Thoracic aorta (tissue), 2 donors: ENCODE measurements at places on chromosomes 3 and 15. TPM values are rescaled to one million over a fixed set of nuclear protein-coding genes. Genes with fewer than 3 reads are reported as not detected.

DNA sequence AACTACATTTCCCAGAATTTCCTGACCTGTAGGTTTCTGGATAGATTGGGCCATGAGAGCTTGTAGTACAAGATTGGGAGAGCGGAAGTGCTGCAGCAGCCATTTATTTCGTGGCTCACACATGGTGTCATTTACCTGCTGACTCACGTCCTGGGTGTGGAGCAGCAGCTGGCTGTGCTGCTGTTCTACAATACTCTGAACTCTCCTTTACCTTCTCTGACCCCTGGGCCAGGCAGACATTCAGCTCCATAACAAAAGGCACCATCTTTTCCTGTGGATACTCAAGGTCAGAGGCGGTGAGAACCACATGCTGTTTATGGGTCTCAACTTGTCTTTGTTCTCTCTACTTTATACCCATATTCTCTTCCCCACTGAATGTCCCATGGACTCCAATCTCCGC, 490.2 kb downstream of the IGSF11 start:
- no peak for DNase-seq

- no peak for DNase-seq
Measured at GRCh38 chr15:64379216-64379960, 1.9 kb downstream of the PCLAF start.

DNA sequence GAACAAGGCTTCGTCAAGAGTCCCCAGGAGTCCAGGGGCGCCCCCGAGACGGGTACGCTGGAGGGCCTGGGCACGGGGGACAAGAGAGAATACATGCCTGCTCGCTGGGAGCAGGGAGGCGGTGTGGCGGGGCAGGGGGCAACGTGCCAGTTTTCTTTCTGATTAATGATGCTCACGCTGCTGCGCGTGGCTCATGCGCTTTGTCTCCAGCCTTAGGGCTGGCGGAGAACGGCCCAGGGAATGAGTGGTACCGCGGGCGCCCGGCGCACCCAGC, 408 bp upstream of the ARPP21 start:
- DNase-seq, result no peak

DNA sequence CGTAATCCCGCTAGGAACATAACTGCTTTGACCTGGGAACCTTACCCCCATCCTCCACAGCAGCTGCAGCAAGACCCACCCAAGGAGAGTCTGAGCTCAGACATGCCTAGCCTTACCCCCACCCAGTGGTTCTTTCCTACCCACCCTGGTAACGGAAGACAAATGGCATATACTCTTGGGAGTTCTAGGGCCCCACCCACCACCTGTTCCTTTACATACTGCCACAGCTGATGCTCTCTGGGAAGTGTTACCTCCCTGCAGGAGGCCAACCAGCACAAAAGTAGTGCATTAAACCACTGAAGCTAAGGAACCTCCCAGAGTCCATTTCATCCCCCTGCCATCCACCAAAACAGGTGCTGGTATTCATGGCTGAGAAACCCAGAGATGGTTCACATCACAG, 50.6 kb upstream of the AZI2 start:
- DNase-seq, result no peak

- no peak for DNase-seq
Measured at GRCh38 chr15:100731267-100732152, 129.1 kb downstream of the ASB7 start.

DNA sequence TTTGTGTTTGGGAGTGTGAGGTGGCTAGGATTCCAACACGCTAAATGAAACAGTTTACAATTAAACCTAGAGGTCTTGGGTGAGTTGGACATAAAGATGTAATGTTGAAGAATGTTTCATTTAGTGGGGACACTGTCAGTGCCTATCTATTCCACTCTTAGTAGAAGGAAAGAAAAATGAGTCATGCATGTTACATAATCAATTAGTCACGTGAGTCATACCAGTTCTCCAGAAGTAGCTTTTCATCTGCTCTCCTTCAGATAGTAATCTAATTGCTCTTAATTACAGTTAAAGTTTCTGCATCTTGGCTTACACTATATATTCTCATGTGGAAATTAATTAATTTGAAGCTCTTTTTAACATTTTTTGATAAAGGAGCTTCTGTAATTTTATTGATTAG, 115.7 kb upstream of the P2RY1 start:
- DNase-seq, result no peak

DNA sequence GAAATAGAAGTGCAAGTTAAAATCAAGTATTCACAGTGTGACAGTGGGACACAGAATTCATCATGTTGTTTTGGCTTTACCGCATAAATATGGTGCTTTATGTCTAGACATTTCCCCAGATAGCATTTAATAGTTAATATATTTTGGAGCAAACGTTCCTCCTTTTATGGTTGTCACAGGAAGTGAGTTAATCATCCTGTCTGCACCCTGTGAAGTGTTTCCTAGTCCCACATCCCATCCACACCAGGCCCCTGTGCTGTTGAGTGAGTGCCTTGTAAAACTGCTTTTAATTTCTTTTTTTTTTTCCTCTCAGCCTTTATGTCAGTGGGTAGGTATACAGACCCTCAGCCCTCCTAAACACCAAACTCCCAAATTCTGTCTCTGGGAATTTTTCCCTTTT, 393.7 kb downstream of the FEZF2 start:
- DNase-seq, result no peak

Gene GCHFR
- total RNA-seq, result 17.2 TPM

DNA sequence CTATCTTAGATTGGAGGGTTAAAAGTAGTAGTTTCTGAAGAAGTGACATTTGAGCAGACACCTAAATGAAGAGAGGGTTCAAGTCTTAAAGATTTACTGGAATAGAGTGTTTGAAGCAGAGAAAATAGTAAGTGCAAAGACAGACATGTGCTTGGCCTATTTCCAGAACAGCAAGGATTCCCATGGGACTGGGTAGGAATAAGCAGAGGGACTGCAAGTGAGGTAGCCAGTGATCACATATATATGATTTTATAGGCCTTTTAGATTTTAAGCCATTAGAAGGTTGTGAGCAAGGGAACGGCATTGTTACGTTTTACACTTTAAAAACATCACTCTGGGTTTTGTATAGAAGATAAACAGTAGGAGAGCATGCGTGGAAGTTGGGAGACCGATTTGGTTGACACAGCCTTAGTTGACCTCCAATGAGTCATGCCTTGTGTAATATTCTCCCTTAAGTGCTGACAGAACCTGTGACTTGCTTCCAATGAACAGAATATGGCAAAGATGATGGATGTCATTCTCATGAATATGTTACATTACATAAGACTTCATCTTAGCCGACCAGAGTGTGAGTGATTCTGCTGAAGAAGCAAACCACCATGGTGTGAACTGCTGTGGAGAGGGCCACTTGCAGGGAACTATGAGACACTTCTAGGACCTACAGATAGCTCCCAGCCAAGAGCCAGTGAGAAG, 37.1 kb upstream of the SLC4A7 start:
- no peak for DNase-seq

- no peak for DNase-seq
Measured at GRCh38 chr3:40166997-40167396, 142.5 kb upstream of the EIF1B start.

Gene CP
- total RNA-seq, result 58.1 TPM

- DNase-seq, result no peak
Measured at GRCh38 chr3:89025185-89025584, 82.2 kb upstream of the EPHA3 start.

DNA sequence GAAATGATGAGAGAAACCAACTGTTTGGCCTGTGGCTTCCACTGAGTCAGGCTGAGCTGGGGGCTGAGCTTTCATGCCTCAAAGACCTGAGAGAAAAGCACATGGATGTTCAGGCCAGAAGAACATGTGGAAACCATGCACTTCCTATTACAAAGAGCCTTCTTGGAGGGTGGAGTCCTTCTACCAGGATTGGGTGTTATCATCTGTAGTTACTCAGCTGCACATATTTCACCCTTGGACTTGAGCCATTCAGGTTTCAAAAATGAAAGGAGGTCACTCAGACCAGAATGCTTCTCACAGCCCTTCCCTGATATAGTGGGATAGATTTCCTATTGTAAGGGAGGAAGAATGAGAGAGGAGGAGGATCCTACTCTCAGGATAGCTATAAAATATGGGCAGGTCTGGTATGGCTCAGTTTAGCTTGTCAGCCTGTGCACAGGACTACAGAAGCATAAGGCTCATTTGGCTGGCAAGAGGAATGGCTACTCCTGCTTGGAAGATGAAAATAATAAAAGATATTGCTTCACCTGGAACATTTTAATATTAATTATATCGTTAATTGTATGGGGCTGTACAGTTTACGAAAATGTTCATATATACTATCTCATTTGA, 173.6 kb upstream of the TMC3 start:
- no peak for DNase-seq

DNA sequence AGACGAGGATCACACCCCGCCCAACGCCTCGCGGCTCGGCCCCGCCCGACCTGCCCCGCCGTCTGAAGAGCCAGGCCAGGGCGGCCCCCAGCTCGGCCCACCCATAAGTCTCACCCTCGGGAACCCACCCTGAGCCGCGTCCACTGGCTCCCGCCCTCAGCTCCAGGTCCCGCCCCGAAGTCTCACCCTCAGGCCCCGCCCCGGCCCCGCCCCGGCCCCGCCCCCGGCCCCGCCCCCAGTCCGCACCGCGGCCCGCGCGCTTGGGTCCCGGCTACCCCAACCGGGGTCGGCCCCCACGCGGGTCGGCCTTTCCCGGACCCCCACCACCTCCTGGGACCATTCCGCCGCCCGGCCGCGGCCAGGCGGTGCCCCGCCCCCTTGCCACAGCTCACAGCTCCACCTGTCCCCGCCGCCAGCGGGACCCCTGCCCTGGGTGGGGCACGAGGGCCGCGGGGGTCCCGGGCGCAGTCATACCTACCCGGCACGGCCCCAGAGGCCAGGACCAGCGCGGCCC, 489 bp downstream of the CSPG5 start:
- DNase-seq, result no peak

DNA sequence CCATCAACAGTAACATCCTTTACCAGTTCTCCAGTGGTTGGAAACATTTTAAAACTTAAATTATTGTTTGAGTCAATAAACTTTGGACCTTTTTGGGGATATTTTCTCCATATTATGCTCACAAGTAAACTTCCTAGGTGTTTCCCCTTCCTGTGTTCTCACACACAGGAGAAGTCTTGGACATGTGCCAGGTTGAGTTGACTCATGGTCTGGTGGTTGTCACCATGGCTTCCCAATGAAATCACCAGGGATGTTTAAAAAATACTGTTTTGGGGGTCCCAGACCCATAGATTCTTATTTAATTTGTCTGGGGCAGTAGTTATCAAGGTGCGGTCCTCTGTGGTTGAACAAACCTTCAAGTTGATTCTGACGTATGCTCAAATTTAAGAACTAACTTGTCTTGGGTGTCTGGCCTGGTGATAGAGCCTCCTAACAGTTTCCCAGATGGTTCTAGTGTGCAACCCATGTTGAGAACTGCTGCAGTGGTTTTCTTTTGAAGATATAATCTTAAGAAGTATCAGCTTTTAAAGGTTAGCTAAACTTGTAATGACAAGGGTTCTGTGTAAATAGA, 291.8 kb downstream of the EDEM1 start:
- DNase-seq, result no peak

DNA sequence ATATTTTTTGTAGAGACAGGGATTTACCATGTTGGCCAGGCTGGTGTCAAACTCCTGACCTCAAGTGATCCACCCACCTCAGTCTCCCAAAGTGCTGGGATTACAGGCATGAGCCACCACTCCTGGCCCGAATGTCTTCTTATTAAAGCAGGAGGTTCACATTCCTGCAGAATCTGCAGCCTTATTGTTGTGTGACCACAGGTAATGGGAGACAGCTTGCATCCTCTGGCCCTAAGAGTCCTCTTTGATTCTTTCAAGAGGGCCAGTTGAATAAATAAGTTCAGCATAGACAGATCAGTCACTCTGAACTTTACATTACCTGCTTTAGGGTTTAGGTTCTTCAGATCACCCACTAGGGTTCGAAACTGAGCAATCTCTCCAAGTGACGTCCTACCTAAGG, 172.9 kb upstream of the TOPAZ1 start:
- DNase-seq, result no peak

- no peak for DNase-seq
Measured at GRCh38 chr3:16864610-16865313, 20.0 kb upstream of the PLCL2 start.

GRCh38 chr3:36876181-36876936, 68.5 kb downstream of the TRANK1 start:
- no peak for DNase-seq

DNA sequence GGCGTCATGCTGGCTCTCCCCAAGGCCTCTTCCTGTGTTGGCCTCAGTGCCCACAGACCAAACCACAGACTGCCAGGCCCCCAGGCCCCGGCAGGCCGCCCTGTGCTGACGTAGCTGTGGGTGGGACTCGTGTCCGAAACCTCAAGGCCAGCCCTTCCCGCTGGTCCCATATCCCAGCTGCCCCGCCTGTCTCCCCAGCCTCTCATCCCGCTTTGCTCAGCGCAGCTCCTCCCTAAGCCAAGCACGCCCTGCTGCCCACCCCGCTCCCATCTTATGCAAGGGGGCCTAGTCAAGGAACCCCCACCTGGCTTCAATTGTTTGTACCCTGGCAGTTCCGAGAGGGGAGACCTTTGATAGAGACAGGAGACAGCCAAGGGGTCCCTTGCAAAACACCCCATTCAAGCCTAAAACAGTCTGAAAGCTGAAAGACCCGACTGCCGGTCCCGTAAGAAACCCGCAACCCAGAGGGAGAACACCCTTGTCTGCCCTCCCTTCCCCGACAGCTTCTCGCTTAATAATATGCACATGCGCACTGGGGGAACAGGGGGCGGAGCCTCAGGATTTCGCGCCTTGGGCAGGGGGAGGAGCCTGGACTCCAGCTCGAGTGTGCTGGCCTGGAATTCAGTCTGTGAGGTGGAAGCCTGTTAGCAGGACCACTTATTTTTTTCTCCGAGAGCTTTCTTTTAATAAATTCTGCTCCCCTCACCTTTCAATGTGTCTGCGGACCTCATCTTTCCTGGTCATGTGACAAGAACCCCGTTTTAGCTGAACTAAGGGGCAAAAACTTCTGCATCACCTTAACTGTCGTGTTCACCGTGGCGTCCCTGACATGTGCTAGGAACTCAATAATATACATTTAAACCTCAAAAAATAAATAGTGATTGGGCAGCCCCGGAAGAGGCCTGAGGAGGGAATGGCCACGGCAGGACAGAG, 17.2 kb downstream of the TNFAIP8L3 start:
- DNase-seq, result no peak

DNA sequence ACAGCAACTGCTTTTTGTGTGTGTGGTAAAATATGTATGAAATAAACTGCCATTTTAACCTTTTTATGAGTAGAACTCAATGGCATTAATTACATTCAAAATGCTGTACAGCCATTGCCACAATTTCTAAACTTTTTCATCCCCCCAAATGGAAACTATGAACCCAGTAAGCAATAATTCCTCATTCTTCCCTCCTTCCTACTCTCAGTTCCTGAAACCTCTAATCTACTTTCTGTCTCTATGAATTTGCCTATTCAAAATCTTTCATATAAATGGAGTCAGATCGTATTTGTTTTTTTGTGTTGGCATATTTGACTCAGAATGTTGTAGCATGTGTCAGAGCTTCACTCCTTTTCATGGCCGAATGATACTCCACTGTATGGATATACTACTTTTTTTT, 5.3 kb upstream of the BLM start:
- DNase-seq, result no peak
